ENCODE measurements at places on chromosomes 16 and 17.
A peak's percentile ranks its signal among the peaks of the same experiment; 100 is the strongest.

DNA sequence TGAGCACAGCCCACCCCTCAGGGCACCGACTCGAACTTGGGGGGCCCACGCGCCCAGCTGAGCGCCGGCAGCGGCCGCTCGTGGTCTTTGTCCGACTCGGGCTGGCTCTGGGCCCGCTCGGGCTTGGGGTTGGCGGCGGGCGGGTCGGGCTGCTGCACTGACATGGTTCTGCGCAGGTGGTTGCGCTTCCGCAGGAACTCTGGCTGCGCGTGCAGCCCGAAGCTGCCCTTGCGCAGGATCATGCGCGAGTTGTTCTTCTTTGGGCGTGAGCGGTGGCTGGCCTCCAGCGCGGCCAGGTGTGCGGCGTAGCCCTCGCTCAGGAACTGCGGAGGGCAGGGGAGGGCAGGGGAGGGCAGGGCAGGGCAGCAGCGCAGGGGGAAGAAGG is 11.1 kb downstream of the PIMREG start:
- no peak for DNase-seq

DNA sequence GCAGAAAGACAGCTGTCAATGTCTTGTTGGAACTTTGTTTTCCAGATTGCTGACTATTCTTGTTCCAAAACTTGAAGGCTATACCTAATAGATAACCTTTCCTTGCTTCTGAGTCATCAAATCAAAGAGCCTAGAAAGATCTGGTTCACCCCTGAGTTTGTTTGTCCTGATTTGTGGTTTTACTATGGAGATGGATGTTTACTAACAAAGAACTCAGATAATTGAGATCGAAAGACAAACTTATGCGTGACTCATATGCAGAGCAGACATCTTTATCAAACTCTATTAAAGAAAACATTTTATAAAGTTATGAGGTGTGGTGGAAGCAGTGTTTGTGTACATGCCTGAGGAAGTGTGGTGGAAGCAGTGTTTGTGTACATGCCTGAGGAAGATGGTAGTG is 311.1 kb upstream of the TBX2 start:
- peak; percentile 11 for DNase-seq

DNA sequence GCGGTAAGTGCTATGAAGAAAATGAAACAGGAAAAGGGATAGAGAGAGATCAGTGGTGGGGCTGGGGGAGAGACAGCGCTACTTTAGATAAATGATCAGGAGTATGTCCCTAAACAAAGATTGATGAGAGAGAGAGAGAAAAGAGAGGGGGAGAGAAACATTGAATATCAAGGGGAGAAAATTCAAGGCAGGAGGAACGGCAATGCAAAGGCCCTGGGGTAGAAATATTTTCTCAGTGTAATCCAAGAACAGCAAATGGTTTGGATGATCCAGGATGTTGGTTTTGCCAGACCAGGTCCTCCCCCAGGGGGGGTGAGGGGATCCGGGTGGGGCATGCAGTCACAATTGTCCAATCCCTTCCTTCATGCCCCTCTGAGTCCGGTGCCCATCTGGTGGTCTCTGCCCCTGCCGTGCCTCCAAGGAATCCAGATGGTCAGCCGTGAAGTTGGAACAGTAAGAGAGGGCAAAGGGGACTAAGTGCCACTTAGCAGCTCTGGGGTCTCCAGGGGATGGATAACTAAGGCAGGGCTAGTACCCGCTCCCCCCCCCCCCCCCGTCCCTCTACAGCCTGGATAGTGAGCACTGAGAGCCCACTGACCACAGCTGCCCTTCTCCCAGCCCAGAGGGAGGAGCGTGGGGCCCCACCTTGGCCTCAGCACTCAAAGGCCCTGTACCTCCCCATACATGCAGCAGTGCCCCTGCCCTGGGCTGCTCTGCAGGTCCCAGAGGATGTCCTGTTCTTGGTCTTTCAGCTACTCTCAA is 43.7 kb downstream of the TMEM132E start:
- DNase-seq = no peak

DNA sequence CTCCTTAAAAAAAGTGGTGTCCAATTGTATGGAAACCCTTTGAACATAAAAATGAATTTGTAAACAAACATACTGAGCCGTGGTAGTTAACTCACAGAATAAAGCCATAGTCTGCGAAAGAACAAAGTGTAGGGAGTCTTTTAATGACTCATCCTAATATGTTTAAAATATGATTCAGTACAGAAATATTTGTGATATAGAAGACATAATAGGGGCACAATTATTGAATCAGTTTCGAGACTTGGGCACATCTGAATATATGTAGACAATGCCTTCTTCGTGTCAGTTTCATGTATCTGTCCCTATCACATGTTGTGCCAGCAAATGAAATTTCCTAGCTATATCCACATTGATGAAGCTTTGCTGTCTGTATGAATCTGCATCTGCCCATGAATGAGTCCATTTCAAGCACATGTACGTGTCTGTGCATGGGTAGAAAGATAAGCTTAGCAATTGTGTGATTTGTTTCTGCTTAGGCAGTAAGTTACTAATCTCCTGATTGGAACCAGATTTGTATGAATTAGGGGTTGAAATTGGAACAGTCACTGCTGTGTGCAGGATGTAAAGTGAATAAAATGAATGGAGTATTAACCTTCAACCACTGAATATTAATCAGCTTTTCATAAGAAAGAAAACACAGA is 112.5 kb upstream of the SOX9 start:
- DNase-seq = no peak

GRCh38 chr17:36661047-36661666 is 59.8 kb downstream of the MRM1 start:
- DNase-seq = no peak

DNA sequence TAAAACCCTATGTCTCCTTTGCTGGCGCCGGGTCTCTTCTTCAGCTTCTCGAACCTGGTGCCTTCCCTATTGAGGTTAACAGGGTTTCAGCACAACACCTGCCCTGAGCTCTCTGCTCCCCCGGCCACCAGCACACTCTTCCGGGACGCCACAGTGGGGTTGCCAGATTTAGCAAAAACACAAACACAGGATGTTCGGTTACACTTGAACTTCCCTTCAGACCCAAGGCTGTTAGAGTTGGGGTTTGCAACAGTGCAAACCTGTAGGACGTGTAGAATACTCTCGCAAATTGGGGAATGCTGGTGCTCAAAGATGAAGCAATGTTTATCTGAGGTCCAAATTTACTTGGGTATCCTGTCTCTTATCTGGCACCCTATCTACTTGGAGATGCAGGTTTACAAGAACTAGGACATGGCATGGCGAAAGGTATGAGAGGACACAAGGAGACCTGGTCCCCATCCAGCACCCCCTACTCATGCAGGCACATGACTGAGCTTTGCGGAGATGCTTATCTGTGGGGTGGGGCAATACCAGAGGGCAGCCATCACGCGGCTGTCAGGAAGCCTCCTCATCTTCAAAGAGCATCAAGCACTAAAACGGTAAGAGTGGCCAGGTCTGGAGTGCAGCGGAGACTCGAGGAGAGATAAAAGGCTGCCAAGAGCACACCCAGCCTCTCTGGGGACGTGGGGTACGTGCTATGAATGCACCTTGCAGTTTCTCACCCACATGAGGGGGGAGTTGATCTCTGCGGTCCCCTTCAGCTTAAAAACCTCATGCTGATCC is 52.8 kb downstream of the SDK2 start:
- no peak for DNase-seq

- DNase-seq = no peak
Observed at GRCh38 chr17:19705201-19705600, 11.2 kb downstream of the SLC47A2 start.

DNA sequence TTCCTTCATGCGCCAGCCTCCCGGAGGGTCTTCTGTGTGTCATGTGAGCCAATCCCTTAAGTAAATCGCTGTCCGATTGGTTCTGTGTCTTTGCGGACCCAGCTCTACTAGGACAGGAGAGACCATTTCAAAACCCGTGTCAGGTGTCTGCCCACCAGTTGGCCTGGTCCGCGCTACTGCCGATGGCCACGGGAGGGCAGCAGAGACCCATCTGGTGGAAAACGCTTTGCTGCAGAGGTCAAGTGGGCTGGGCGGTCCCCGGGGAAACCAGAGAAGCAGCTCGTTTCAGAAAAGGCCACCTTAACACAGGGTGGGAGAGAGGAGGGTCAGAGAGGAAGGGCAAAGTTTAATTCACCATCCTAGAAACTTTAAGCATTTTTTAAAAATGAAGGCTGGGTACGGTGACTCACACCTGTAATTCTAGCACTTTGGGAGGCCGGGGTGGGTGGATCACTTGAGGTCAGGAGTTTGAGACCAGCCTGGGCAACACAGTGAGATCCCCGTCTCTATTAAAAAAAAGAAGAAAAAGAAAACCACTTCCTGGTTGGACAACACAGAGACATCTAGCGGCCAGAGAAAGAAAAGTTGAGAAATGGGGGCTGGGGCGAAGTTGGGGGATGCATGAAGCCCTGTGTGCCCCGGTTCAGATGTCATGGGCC is 2.8 kb upstream of the CIBAR2 start:
- DNase-seq = peak; percentile 68

- no peak for DNase-seq
Observed at GRCh38 chr17:40479754-40480480, 21.5 kb downstream of the TNS4 start.

- DNase-seq = no peak
Observed at GRCh38 chr17:79983456-79983855, 52.2 kb downstream of the TBC1D16 start.

GRCh38 chr17:43094129-43094835 is 30.9 kb downstream of the BRCA1 start:
- DNase-seq = peak; percentile 37

DNA sequence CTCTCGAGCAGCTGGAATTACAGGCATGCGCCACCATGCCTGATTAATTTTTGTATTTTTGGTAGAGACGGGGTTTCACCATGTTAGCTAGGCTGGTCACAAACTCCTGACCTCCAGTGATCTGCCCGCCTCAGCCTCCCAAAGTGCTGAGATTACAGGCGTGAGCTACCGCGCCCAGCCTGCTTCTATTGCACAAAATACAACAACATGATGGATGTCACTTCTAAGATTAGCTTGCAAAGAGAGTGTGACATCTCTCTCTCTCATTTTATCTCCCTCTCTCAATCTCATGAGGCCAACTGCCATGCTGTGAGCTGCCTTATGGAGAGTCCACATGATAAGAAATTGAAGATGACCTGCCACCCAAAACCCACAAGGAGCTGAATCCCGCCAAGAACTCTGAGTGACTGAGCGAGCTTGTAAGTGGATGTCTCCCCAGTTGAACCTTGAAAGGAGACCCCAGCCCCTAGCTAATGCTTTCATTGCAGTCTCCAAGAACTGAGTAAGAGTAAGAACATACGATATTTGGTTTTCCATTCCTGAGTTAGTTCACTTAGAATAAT is 458.5 kb downstream of the RBFOX1 start:
- no peak for DNase-seq

- no peak for DNase-seq
Observed at GRCh38 chr16:56348168-56349085, 76.9 kb downstream of the AMFR start.

DNA sequence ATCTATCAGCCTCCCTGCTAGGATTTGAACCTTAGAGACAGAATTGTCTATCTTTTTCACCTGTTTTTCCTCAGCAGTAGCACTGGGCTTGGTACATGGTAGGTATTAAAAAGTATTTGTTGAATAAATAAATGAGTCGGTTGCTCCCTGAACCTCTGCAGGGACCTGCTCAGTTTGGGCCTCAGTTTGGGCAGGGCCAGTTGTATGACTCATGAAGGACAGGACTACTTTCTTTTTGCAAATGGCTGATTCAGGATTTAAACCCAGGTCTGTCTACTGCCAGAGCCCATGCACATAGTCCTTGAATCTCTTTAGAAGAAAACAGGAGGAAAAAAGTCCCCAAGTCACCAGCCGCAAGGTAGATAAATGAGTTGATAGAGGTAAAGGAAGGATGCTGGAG is 3.1 kb downstream of the MMP2 start:
- peak; percentile 36 for DNase-seq

DNA sequence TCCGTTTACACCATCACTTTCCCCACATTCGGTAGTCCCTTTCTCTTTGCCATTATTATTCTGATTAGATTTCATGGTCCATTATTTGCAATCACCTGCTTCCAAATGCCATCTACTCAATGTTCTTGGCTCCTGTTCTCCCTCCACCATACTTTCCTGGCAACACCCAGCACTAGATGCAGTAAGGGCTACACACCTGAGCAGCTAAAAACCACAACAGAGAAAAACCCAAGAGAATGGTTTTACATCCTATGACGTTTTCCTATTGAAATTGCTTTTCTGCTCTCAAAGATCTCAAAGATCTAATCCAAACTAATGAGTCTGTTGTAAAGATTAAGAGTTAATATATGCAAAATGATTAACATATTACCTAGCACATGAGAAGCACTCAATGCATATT is 441.3 kb downstream of the SHISA9 start:
- DNase-seq = no peak

DNA sequence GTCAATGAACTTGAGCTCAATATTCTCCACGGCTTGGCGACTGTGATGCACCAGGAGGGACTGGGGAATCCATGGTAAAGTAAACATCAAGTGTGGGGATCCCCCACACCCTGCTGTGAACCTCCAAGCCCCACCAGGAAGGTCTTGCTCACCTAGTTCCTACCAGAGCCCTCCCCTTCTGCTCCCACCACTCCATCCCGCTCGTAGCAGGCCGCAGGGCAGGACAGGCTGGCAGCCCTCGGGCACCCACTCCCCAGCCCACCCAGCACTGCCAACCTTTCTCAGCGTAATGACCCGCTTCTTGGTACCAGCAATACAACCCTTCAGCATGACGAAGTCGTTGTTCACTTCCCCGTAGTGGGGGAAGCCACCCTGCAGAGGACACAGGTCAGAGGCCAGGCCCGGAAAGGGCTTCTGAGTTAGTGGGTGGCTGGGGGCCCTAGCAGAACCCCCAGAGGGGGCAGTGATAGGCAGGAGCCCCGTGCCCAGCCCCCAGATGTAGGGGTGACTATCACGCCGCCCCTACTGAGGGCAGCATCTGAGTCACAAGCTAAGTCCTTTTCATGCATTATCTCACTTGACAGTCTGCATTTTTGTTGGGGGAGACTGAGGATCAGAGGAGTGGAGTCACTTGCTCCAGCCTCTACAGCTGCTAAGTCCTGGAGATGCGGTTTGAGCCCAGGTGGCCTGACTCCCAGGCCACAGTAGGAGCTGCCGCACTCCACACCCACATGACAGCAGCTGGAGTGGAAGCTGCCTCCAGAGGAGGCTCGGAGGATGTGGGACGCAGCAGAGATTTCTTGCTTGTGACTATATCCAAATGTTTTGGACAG is 2.8 kb upstream of the MSRB1 start:
- no peak for DNase-seq

DNA sequence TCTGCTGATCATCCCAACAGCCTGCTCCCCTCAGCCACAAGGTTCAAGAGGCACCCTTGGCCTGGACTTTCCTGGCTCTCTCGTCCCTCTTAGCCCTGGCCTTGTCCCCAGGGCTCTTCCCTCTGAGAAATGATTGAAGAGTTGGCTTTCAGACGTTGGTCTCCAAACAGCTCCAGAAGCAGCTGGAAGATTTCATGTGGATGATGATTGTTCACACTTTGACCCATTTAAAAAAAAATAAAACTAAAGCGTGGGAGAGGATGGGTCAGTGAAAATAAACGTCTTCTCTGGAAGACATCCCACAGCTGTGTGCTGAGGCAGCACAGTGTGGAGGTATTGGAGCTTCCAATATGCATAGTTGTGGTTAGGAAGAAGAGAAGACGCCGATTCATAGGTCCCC is 54.7 kb upstream of the CDH11 start:
- no peak for DNase-seq
